ENCODE measurements at places on chromosomes 4 and X. TPM values are rescaled to one million over a fixed set of nuclear protein-coding genes. Genes with fewer than 3 reads are reported as not detected.

TMPRSS11E gene
- polyA plus RNA-seq: not detected

DNA sequence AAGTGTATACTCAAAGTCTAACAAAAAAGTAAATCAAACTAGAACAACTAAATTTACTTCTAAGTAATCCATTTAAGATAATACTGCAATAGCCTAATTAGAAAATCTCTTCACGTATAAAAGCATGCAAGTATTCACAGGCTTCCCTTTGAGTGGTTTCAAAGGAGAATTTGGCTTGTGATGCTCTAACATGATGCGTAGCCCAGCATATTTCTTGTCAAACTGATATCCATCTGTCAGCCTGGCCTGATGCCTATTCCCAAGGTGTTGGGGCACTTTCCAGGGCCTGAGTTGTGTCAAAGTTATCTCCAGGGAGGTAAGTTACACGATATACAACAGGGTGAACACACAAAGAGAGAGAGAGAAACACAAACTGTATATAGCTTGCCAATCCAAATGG, 287.0 kb upstream of the MAGEB18 start:
- no peak for DNase-seq

DNA sequence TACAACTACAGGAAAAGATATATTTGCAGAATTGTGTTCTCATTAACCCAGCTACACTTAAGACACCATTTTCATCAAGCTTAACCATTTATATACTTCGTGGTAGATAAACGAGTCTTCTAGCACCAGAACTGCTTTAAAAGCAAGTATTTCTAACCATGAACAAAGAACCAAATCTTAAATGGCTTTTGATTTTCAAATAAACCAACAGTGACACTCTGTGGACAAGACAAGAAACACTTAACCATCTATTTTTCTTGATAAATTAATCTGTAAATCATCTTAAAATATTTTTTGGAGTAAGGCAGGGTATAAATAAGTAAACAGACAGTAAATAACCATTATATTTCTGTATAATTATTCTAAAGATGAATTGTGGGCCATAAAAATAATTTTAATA, 10.2 kb downstream of the BEND2 start:
- peak; percentile 0 for DNase-seq

FGF2 gene
- 5.9 TPM for polyA plus RNA-seq

GRCh38 chr4:3221184-3221494, 27.8 kb upstream of the MSANTD1 start:
- no peak for DNase-seq

- DNase-seq: peak; percentile 14
Observed at GRCh38 chr4:165838575-165838974, 34.5 kb upstream of the TLL1 start.

DNA sequence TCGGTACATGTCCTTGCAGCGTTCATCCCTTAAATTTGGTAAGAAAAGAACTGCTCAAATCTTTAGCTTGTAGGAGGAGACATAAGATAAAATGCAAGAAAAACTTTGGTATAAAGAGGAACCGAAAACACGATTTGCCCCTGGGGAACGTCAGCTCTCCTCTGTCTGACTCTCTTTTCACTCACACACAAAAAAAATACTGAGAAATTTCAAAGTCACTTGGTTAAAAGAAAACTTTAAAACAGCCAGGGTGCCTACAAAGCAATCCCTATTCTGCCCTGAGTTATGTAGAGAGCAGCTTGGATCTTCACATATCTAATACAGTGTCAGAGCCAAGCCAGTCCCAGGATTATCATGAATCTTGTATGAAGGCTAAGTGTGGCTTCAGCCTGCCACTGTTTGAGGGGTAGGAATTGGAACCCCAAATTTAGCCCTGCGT, 248.5 kb upstream of the CXXC4 start:
- no peak for DNase-seq

DNA sequence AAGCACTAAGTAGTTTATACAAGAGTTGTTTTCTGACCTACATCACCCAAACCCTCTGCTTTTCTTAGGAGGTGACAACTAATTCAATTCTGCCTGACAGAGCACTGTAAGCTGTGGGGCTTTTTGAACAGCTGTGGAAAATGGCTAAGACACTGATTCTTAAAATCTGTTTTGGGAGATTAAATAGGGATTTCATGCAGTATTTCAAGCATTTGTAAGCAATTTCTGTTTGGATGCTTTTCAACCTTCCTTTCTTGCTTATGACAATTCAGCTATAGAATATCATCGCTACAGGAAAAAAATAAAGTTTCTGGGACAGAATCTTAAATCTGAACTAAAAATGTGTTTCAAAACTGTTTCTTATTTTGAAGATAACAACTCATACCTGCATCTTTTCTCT, 459.5 kb downstream of the RAPGEF2 start:
- DNase-seq: peak; percentile 26

DNA sequence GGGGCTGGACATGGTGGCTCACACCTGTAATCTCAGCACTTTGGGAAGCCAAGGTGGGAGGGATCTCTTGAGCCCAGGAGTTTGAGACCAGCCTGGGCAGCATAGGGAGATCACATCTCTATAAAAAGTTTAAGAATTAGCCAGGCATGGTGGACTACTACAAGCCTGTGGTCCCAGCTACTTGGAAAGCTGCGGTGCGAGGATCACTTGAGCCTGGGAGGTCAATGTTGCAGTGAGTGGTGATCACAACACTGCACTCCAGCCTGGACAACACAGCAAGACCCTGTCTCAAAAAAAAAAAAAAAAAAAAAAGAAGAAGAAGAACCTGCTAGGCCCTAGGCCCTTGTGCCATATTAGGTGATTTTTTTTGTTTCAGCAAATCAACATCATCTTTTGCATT, 12.2 kb downstream of the SRD5A3 start:
- no peak for DNase-seq

GRCh38 chr4:30854531-30854930, 134.4 kb downstream of the PCDH7 start:
- DNase-seq: peak; percentile 56

GRCh38 chr4:106497271-106497670, 128.7 kb upstream of the GIMD1 start:
- no peak for DNase-seq

NELFA gene
- 28.3 TPM for polyA plus RNA-seq

DNA sequence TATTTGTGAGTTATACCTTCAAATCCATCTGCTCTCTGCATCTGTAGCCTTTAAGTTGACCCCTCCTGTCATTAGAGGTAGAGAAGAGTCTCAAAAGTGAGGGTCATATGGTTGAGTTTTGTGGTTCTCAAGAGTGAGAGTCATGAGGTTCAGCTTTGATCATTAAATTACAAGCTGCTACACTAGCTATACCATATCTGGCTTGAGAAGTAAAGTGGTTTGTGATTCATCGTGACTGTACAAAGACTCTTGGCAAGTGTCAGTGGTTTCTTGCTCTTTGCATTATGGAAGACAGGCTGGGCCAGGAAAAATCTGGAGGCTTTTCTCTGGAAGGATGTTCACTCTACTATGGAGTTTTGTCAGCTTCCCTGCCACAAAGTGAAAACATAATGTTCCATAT, 170.6 kb downstream of the ZC4H2 start:
- DNase-seq: no peak

DNA sequence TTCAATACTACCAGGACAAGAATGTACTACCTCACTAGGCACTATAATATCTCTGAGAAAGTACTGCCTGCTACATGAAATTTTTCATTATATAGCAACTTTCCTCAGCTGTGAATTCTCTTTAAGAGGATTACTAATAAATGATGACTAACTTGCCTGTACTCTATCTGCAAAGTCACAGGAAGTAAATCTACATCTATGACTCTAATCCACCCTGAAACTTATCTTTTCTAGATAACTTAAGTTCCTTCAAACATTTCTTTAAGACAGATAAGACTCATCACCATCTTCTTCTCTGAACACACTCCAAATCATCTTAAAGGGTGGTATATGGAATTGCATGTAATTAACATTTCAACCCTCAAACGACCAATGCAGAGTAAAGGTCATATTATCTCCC, 28.8 kb downstream of the RPS6KA3 start:
- DNase-seq: no peak

ERAS gene
- not detected for polyA plus RNA-seq

- DNase-seq: no peak
Observed at GRCh38 chr4:189279188-189279587, 661.5 kb upstream of the FRG1 start.

DNA sequence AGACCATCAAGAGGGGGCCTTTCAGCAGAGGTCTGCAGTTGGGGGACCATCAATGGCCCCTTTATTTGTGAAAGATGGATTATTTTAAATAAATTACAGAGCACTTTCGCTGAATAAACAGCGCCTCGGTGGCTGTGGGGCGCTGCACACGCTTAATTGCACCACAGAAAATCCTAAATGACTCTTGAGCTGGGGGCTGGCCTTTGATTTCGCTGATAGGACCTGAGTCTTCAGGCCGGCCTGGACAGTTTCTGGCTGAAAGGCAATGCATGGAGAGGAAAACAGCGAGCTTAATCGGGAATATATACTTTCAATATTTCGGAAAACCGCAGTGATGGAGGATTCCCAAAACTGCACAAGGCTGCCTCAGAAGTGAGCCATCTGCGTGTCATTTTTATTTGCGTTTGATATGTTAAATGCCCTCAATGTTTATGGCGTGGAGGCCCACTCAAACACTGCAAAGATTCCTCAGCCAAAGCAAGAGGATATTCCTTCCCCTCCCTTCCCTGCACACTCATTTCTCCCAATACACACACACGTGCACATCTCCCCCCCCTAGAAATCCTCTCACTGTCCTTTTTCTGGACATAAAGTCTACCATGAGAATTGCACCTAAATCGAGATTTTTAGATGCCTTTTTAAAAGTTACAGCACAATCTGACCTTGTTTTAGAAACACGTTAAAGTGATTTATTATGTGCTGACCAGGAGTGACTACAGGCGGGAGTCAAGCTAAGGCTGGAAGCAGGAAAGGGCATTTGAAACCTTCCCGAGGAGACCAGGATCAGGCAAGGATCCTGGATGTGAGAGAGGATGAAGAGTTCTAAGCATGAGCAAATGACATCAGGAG, 340.7 kb downstream of the RAB28 start:
- no peak for DNase-seq

MED14 gene
- 35.3 TPM for polyA plus RNA-seq

- no peak for DNase-seq
Observed at GRCh38 chr4:122536001-122536400, 79.5 kb upstream of the IL2 start.

GRCh38 chr4:131644619-131645018, 1504.5 kb upstream of the PCDH10 start:
- no peak for DNase-seq

PNMA6A gene
- polyA plus RNA-seq: 2.5 TPM

GRCh38 chr4:169099771-169100180, 89.7 kb upstream of the CBR4 start:
- DNase-seq: peak; percentile 87

DNA sequence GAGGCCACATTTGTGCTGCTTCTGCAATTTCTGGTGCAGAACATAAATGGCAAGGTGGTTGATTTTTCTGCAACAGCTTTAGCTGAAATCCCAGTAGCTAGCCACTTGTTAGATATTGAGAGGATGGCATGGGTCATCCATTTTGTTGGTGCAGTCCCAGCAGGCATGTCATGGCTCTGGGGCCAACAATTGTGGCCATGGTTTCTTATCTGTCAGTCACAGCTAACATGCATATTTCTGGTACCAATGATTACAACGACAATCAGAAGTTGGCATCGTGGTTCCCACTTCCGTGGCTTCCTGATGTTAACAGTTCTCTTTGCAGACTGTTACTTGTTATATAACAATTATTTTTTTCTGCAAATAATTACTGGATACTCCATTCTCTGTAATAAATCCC, 42.8 kb upstream of the PRKG2 start:
- DNase-seq: no peak
